ENCODE measurements at places on chromosomes 5 and 9. TPM values are rescaled to one million over a fixed set of nuclear protein-coding genes. Genes with fewer than 3 reads are reported as not detected.

The TLN1 gene
- total RNA-seq: 318 TPM

The LSM11 gene
- total RNA-seq: 2.2 TPM

The KIF2A gene
- 28.5 TPM for total RNA-seq

The SNCAIP gene
- 3.3 TPM for total RNA-seq

The GAS1 gene
- total RNA-seq: 16.1 TPM

The MEGF9 gene
- 5.4 TPM for total RNA-seq

The HSPB3 gene
- total RNA-seq: not detected

The FOXI1 gene
- not detected for total RNA-seq

The SV2C gene
- total RNA-seq: not detected

The IL17B gene
- not detected for total RNA-seq

The NCS1 gene
- total RNA-seq: 32.4 TPM

The RNF180 gene
- total RNA-seq: 1.2 TPM

The SPINK4 gene
- not detected for total RNA-seq

The C5orf58 gene
- not detected for total RNA-seq

The C8G gene
- not detected for total RNA-seq

The PRSS3 gene
- total RNA-seq: 1.3 TPM

The TAS2R1 gene
- not detected for total RNA-seq

The FSD1L gene
- 1.0 TPM for total RNA-seq

The ZNF622 gene
- 27.5 TPM for total RNA-seq

The NSD1 gene
- total RNA-seq: 15.6 TPM

The ECM2 gene
- total RNA-seq: 0.50 TPM

The CDKN2B gene
- 10.4 TPM for total RNA-seq

The LECT2 gene
- not detected for total RNA-seq

The FANCG gene
- 48.5 TPM for total RNA-seq

The ZNF658 gene
- 2.2 TPM for total RNA-seq

The MEIKIN gene
- total RNA-seq: not detected

The CNTFR gene
- not detected for total RNA-seq

The ANKRD18B gene
- total RNA-seq: 0.17 TPM

The FYB1 gene
- total RNA-seq: not detected

The CFAP157 gene
- total RNA-seq: not detected

The CYLC2 gene
- total RNA-seq: not detected

The GABRA6 gene
- total RNA-seq: not detected

The DMRT3 gene
- total RNA-seq: not detected

The GDF9 gene
- total RNA-seq: 0.15 TPM

The UBTD2 gene
- 20.3 TPM for total RNA-seq

The TMEM8B gene
- total RNA-seq: 4.3 TPM

The PCDHGA4 gene
- 1.0 TPM for total RNA-seq

The DCAF12 gene
- 17.0 TPM for total RNA-seq

The SLC4A9 gene
- not detected for total RNA-seq

The GFI1B gene
- under 0.01 TPM for total RNA-seq

The PPP3R2 gene
- total RNA-seq: not detected

The PSD2 gene
- not detected for total RNA-seq

The TBC1D9B gene
- 31.6 TPM for total RNA-seq

The ACTBL2 gene
- 0.15 TPM for total RNA-seq

The ZFP2 gene
- total RNA-seq: 0.67 TPM

The UTP15 gene
- total RNA-seq: 14.0 TPM

The SPATA31E1 gene
- total RNA-seq: not detected

The SLC35D2 gene
- 29.1 TPM for total RNA-seq

The RETREG1 gene
- total RNA-seq: 0.84 TPM

The MYMK gene
- total RNA-seq: not detected

The MCC gene
- total RNA-seq: 8.2 TPM

The SIT1 gene
- total RNA-seq: not detected

The USP20 gene
- total RNA-seq: 10.6 TPM

The OR13F1 gene
- total RNA-seq: not detected

The WDR38 gene
- total RNA-seq: not detected

The CNTLN gene
- 5.9 TPM for total RNA-seq

The SH2D3C gene
- not detected for total RNA-seq

The PDE6A gene
- total RNA-seq: not detected
